ENCODE measurements at places on chromosomes 16 and 17. TPM values are rescaled to one million over a fixed set of nuclear protein-coding genes. Genes with fewer than 3 reads are reported as not detected.

Gene CD300A
- total RNA-seq: not detected

Gene MYH1
- total RNA-seq: not detected

Gene ZG16
- total RNA-seq: not detected

Gene AXIN2
- 3.6 TPM for total RNA-seq

Gene SLC12A3
- total RNA-seq: not detected

Gene CCDC144A
- 2.6 TPM for total RNA-seq

Gene RAP1GAP2
- 7.5 TPM for total RNA-seq

Gene SARM1
- 5.9 TPM for total RNA-seq

Gene HS3ST3A1
- not detected for total RNA-seq

Gene TAT
- not detected for total RNA-seq

Gene DHRS7C
- total RNA-seq: not detected

Gene ZG16B
- 0.13 TPM for total RNA-seq

Gene SLFN11
- total RNA-seq: 225 TPM

Gene KRT10
- 3.4 TPM for total RNA-seq
